ENCODE measurements at places on chromosomes 16 and 17.

- DNase-seq: no peak
Measured at GRCh38 chr17:73646409-73647300, 2.4 kb upstream of the SDK2 start.

GRCh38 chr16:27722892-27723450 is 173.0 kb downstream of the KATNIP start:
- DNase-seq: no peak

DNA sequence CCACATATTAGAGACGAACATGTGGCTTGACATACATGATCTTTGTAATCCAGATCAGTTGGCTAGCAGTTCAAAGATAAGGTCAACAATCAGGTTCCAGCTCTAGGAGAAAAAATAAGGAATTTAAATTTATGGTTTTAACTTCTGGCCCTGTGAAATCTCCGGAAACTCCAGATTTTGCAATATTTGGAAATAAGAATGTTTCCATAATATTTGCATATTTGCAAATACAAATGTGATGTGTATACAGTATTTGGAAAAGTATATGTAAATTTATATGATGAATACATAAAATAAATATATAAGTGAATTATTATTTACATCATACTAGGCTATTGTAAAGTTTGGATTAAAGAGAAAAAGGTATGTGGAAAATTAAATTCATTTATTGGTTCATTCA is 97.1 kb downstream of the KCNJ2 start:
- no peak for DNase-seq

DNA sequence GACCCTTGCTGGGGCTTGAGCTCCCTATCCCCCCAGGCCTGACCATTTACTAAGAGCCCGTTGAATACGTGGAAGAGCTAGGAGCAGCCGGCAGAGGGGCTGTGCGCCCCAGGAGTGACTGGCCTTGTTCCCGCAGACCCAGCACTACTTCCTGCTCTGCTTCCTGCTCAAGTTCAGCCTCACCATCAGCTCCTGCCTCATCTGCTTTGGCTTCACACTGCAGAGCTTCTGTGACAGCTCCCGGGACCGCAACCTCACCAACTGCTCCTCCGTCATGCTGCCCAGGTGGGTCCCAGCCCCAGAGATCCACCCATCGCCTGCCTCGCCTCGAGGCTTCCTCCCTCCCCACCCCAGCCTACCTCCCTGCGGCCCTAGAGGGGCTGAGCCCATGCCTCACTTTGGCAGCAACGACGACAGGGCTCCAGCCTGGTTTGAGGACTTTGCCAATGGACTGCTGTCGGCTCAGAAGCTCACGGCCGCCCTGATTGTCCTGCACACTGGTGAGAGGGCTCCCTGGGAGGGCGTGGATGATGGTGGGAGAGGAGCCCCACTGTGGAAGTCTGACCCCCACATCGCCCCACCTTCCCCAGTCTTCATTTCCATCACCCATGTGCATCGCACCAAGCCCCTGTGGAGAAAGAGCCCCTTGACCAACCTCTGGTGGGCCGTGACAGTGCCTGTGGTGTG is 17.2 kb downstream of the CASKIN2 start:
- DNase-seq: no peak

DNA sequence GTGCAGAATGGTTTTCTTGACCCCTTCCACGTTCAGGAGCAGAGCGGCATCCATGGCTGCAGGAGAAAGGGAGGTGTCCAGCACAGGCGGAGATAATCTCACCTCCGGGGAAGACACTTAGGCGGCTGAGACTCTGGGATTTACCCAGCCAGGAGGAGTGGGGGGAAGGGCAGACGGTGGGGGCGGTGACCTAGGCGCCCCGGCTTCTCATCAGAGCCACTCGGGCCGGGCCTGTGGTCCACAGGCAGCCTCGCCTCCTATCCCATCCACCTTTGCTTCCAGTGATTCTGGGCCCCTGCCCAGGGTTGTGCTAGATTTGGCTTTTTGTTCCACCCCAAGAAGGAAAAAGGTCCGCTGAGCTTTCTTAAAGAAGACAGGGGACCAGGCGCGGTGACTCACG is at the start of gene AIPL1:
AIPL1 (minus strand) TSS at position 71 of the 400 bp plus-strand sequence; CDS start at position 54, 17 bp downstream.
- no peak for DNase-seq

DNA sequence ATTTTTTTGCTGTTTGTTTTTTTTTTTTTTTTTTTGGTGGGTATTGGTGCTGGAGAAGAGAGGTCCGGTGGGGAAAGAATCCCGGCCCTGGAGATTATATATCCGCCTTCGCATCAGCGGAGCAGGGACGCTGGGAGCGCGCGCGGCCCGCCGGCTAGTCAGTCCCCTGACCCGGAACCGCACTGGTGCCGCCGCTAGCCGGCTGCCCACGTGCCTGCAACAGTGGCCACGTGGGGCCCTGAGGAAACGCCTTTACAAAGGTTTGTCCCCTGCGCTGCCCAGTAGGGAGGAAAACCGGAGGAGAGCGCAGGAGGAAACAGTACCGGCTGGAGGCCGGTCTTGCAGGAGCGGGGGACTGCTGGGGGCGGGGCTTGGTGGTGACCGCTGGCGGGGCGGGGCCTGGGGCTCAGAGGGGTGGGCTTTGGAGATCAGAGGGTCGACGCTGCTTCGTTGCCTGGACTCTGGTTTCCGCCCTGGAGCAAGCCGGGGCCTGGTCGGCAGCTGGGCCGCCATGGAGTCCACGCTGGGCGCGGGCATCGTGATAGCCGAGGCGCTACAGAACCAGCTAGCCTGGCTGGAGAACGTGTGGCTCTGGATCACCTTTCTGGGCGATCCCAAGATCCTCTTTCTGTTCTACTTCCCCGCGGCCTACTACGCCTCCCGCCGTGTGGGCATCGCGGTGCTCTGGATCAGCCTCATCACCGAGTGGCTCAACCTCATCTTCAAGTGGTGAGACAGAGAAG is at the start of gene G6PC3:
G6PC3 (plus strand) TSS at position 281 of the 743 bp plus-strand sequence; CDS start at position 512, 231 bp downstream.
- DNase-seq: no peak

DNA sequence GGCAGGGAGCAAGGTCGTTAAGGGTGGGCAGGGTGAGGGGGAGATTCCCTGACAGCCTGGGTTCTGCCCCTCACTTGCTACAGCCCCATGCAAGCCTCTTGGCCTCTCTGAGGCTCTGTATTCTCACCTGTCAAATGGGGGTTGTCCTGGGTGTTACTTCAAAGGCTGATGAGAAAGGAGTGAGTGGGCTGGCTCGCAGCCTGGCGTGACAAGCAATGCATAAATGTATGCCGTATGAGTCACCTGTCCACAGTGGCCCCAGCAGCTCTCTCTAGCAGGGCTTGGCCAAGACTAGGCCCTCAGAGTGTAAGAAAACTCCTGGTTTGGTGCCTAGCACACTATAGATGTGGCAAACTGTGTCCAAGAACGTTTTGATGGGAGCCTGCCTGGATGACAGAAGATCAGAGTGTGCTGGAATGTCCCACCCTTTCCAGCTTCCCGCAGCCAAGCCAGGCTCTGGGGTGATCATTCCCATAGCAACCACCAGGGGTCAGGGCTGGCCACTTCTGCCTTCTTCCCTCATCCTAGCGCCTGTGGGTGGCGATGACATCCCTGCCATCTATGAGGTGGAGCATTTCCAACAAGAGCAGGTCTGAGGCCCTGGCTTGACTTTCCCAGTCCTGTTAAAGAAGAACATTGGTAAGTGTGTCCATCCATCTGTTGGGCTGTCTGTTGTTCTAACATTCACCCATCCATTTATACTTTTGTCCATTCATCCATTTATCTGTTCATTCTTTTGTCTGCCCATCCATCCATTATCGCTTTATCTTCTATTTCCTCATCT is 37.2 kb upstream of the ADGRG1 start:
- peak; percentile 27 for DNase-seq

DNA sequence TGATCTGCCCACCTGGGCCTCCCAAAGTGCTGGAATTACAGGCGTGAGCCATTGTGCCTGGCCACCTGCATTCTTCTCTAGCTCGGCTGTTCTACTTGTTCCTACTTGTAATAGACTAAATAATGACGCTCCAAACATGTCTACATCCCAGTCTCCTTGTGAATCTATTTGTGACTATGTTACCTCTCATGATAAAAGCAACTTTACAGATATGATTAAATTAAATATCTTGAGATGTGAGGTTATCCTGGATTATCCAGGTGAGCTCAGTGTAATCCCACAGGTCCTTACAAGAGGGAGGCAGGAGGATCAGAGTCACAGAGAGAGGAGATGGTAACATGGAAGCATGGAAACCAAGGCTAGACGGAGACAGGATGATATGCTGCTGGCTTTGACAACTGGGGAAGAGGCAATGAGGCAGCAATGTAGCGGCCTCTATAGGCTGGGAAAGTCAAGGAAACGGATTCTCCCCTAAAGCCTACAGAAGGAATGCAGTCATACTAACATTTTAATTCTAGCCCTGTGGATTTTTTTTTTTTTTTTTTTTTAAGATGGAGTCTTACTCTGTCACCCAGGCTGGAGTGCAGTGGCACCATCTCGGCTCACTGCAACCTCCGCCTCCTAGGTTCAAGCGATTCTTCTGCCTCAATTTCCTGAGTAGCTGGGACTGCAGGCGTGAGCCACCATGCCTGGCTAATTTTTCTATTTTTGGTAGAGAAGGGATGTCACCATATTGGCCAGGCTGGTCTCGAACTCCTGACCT is 5.0 kb upstream of the LASP1 start:
- no peak for DNase-seq

- no peak for DNase-seq
Measured at GRCh38 chr16:67105246-67105645, 4.5 kb upstream of the PHAF1 start.

GRCh38 chr16:88390735-88391134 is 8.0 kb downstream of the ZNF469 start:
- no peak for DNase-seq

GRCh38 chr16:50372611-50373344 is 4.0 kb upstream of the BRD7 start:
- DNase-seq: no peak

DNA sequence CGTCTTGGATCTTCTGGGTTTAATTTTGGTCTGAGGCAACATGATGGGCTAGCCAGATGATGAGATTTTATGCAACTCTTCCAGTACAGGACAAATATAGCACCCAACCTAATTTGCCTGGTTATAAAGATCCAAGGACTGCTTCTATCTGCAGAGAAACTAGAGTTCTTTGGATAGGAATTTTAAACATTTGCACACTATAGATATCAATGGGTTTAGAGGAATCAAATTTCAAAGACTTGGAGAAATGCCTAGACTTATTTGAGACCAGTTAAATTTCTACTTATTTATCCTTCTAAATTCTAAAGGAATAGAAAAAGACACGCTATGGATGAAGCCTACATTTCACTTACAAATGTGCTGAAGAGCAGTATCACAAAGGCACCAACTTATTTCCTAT is 12.6 kb downstream of the PMFBP1 start:
- DNase-seq: no peak

DNA sequence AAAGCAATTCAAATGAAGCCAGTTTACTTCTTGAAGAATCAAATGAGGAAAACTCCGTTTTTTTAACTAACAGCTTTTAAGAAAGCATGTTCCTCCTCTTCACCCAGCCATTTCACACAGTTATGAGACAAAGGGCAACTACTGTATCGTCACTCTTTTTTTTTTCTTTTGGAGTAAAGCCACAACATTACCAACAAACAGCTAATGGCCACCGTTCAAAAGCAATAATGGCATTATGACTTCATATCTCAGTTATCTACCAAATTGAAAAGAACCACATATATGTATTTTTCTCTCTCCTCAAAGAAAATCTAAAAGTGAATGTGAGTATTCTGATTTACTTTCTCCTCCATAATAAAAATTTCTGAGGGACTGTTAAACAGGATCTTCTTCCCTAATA is 14.5 kb downstream of the GRB2 start:
- no peak for DNase-seq

DNA sequence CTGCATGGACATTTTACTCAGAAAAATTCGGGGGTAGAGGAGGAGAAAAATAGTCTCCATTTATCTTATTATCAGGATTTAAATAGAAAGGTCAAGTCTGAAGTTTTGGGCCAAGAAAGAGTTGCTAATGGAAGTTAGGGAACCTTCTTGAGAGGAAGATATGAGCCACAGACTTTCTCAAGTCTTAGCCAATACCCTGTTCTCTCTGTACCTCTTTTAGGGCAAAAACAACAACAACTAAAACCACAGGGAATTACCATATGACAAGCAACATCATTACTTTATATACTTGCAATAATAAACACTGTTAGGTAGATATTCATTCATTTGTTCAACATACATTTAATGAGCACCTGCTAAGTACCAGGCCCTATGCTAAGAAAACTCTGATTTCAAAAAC is 282.2 kb upstream of the CDH5 start:
- no peak for DNase-seq

- DNase-seq: no peak
Measured at GRCh38 chr17:546456-546855, 168.2 kb downstream of the VPS53 start.

GRCh38 chr17:67244431-67245072 is 444 bp downstream of the HELZ start:
- DNase-seq: no peak

GRCh38 chr16:19701091-19701490 is 16.9 kb downstream of the KNOP1 start:
- DNase-seq: no peak

DNA sequence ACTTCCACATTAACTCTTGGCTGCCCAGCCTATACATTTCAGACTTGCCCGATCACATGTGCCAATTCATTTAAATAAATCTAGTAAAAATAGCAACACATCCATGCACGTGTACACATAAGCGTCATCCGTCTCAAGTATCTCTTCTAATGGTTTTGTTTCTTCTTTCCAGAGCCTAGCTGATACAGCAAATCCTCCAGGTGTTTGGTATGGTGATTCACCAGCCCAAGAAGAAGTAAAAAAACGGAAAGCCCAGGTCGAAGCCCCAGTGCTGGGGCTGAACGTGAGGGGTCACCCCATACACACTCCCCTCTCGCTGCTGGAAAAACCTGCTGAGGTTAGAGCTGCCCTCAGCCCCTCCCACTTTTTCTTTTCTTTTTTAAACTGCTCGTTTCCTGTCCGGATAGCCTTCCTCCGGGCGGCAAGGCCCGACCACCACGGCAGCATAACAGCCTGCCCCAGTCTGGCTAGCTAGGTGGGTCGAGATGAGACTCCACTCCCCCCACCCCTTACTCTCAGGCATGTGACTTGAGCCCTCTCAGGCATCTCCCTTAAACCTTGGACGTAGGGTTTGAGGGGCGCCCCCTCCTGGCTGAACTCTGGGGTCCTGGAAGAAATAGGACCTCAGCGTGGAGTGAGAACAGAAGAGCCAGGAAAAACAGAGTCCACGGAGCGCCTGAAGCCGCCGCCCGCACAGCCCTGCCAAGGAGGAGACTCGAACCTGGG is 13.9 kb upstream of the OR1F1 start:
- DNase-seq: no peak

GRCh38 chr16:1865902-1866690 is 5.9 kb downstream of the MEIOB start:
- no peak for DNase-seq

DNA sequence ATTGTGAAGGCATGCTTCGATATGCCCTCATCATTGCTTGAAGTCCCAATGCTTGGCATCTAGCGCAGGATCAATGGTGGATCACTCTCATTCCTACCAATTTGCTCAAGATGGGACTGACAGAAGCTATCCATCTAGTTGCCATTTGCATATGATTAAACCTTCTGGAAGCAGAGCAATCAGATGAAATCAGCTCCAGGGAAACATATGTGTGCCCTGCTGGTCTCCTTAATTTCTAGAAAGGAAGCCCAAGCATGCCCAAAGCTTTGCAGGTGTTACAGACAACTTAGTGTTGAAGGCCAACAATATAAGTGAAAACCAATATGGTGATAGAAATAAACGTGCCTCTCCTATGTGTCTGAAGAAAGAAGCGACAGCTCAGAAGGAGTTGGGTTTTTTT is 350.0 kb upstream of the ERCC4 start:
- no peak for DNase-seq

GRCh38 chr16:12259651-12260050 is 283.1 kb downstream of the SNX29 start:
- DNase-seq: no peak

GRCh38 chr17:77875881-77876509 is 82.5 kb upstream of the TNRC6C start:
- DNase-seq: no peak

- DNase-seq: no peak
Measured at GRCh38 chr16:56700195-56700594, 17.9 kb downstream of the MT1X start.

Data from activated CD8-positive, alpha-beta memory T cell treated with anti-CD3 and anti-CD28 coated beads for 1 hour (primary cell).